Umbilical cord (tissue), 2 donors: ENCODE measurements at places on chromosomes 11 and 22. TPM values are rescaled to one million over a fixed set of nuclear protein-coding genes. Genes with fewer than 3 reads are reported as not detected.
A peak's percentile ranks its signal among the peaks of the same experiment; 100 is the strongest.

Gene PGA5
- 8.9 TPM for total RNA-seq

Gene DRD4
- total RNA-seq = not detected

DNA sequence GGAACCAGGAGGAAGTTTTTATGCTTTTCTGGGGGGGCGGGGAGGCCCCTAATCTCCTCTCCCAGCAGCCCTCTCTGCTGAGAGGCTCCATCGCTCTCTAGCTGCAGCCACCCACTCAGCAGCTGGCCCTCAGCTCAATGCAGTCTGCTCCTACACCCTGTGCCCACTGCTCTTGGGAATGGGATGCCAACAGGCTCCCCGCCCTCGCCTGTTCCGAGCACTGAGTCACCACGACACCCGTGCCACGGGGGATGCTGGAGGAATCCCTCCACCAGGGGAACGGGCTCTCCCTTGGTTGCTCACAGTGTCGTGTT lies 23.5 kb upstream of the SUSD2 start:
- DNase-seq = peak; percentile 62

DNA sequence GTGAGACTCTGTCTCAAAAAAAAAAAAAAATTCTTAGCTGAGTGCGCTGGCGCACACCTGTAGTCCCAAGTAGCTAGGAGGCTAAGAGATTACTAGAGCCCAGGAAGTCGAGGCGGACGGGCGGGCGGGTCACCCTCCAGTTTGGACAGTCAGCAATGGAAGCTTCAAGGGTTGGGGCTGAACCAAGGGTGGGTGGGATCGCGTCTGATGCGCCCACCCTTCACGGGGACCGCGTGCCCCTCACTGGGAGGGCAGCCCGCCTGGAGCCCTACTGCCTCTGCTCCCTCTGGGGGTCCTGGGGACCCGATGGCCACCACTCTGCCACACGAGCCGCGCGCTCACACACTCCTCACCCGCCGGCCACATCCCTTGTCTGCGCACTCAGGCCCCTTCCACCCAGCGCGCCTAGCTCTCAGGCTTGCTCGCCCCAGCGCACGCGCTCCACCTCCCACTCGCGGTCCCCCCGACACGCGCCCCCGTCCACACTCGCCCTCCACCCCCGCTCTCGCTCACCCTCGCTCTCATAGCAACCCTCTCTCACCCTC lies 494 bp downstream of the CHID1 start:
- no peak for DNase-seq

DNA sequence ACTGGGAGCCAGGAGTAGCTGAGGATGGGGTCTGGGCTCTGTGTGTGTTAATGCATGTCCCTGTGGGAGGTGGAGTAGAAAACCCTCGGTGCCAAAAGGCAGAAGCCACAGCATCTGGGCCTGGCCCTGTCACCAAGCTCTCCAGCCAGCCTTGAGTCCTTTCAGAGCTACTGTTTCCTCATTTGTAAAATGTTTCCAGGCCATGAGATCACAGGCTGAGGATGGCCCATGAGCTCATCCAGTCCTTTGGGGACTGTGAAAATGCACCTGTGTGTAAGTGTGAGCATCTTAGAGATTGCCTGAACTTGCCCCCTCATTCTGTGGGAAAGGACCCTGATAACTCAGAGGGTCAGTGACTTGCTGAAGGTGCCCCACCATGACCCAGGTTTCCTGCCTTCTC lies 9.1 kb downstream of the ANKK1 start:
- DNase-seq = no peak

- no peak for DNase-seq
These were observed 4.2 kb downstream of the MYRF start for GRCh38 chr11:61756452-61757212.
